Stomach (tissue), 19 donors: ENCODE measurements at places on chromosomes 6 and 20. TPM values are rescaled to one million over a fixed set of nuclear protein-coding genes. Genes with fewer than 3 reads are reported as not detected.

DNA sequence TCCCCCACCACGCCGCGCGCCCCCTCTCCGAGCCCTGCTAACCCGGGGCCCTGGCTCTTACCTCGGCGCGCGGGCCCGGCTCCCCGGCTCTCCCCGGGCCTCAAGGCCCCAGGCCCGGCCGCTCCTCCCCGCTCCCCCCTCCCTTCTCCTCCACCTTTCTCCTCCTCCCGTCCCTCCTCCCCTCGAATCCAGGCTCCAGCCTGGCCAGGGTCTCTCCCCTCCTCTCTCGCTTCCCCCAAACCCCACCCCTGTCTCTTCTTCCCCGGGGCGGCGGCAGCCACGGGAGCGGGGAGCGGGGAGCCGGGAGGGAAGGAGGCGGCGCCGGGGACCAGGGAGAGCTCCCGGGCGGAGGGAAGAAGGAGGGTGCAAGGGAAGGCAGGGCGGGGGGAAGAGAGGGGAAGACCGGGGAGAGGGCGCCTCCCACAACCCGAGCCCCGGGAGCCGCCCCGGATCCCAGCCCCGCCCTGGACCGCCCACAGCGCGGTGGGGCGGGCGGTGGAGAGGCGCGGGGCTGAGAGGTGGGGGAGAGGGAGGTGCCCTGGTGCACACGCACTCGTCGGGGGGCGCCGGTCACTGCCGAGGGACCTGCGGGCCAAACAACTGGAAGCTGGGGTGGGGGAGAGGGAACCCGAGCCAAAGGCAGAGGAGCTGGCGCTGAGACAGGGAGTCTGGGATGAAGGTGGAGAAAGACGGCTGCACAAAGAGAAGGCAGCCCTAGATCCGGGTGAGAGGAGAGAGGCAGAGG is at the start of gene GABBR1:
GABBR1 (minus strand) TSS at position 395 of the 745 bp plus-strand sequence. CDS start 798 bp downstream, outside the sequence.
- peak; percentile 85 for DNase-seq

DNA sequence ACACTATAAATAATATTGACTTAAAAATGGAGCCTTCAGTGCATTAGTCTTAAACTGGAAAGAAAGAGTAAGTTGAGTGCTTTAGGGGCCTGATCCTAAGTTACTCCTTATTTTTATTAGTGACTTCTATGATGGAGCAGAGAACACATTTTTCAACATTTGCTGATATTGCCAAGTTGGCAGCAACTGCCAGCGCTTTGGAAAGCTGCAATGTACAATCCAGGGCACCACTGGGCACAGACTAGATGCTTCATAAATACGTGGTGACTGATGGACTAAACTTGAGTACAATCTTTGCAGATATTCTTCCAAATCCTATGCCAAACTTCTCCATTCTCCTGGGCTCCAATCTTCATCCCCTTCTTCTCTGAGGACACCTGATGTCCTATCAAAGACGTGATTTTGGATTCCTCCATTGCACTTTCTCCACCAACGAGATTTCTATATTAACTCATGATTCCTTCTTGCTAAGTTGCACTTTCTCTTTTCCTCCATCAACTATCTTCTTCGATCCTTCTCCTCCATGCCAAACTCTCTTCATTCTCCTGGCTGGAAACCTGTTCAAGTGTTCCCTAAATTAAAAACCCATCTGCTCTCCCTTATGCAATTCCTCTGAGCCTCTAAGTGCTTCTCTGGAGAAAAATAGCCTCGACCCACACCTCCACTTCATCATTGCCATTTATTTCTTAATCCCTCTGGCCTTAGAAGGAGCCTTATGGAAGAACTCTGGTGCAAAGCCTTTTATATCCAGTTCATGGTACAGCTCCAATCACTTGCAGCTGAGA is 28.5 kb upstream of the PAK5 start:
- DNase-seq = no peak

- no peak for DNase-seq
These were observed 315.4 kb upstream of the RUNX2 start for GRCh38 chr6:45012687-45013086.

- DNase-seq = no peak
These were observed 15.9 kb downstream of the PRDM1 start for GRCh38 chr6:106102034-106102433.

DNA sequence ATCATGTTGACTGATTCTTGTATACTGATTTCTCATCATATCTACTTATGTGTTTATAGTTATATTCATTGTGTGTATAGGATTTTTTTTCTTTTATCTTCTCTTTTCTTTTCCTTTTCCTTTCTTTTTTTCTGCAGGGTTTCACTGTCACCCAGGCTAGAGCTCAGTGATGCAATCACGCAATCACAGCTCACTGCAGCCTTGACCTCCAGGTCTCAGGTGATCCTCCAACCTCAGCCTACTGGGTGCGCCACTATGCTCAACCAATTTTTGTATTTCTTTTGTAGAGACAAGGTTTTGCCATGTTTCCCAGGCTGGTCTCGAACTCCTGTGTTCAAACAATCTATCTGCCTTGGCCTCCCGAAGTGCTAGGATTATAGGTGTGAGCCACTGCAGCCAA is 1.6 kb upstream of the PBOV1 start:
- DNase-seq = no peak

- DNase-seq = no peak
These were observed 181.2 kb upstream of the POU3F2 start for GRCh38 chr6:98653179-98653578.

- DNase-seq = no peak
These were observed 11.0 kb downstream of the PANK2 start for GRCh38 chr20:3900187-3900604.

- DNase-seq = no peak
These were observed 63.3 kb upstream of the TAB2 start for GRCh38 chr6:149254253-149254652.

Gene SUPT3H
- 0.29 TPM for total RNA-seq

Gene FABP7
- not detected for total RNA-seq

Gene RFX6
- total RNA-seq = 2.9 TPM
